Activated T-cell treated with anti-CD3 and anti-CD28 coated beads for 24 hours (primary cell): ENCODE measurements at places on chromosomes 5 and 9.

DNA sequence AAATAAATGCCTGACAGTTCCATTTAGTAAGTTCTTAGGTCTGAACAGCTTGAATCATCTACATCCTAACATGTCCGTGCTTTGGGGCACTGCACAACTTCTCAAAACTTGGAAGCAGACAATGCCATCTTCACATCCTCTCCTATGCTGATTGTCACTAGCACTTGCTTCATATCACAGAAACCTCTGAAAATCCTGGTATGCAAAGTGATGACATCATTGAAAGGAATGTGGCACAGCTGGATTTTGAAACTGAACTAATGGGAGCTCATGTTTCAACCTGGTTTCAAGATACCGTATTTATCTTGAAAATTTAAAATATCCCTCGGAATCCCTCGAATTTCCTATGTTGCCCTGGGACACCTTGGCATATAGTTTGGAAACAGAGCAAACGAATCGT is 490.2 kb upstream of the DAP start:
- no peak for DNase-seq

GRCh38 chr9:23229890-23230317 is 596.1 kb downstream of the ELAVL2 start:
- no peak for DNase-seq

GRCh38 chr5:149257889-149258705 is 13.6 kb upstream of the AFAP1L1 start:
- no peak for DNase-seq

DNA sequence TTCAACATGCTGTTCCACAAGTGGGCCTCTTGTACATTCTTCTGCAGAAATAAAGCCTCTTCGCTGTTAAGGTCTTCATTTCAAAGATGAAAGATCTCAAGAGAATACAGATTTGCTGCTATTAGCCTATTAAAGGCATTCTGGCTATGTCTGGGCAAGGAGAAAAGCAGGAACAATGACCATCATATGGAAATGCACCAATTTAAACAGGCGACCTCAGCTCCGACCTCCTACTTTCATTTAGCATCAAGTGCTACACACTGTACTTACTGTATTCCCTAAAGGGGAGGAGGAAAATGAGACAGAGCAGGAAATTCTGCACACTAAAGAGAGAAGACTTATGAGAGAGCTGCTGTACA is 64.8 kb downstream of the HABP4 start:
- DNase-seq, result no peak

DNA sequence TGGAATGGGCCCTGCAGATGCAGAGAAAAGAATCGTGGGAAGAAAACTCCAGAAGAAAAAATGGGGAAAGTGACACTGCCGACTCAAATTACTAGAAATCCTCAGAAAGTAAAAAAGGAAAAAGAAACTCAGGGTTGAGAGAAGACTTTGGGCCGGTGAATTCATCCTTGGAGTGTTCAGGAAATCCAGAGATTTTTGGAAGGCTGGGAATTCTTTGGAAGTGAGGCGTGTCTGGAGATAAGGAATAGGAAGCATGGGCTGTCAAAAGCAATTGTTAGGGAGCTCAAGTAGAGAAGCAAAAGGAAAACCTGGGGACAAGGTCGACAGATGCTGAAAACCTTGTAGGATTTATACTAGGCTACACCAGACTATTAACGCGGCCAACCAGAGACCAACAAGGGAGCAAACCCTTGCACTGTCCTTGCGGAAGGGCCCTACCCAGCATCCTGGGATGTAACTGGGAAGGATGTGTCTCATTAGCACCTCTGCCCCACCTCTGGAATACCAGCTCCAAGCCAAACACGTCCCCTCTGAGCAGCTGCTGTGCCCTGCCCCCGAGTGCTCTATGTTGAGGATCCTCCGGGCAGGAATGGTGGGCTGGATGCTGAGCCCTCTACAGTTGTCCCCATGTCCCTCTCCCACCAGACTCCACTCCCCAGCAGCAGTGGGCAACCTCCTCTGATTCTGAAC is 11.6 kb downstream of the DAB2IP start:
- DNase-seq, result no peak

GRCh38 chr5:116442931-116443551 is 131.6 kb downstream of the SEMA6A start:
- DNase-seq, result no peak
